NCI-H345 (cell line): ENCODE measurements at places on chromosomes 13 and 19.
A peak's percentile ranks its signal among the peaks of the same experiment; 100 is the strongest.

- no peak for DNase-seq
These were observed 7.1 kb upstream of the GPR18 start for GRCh38 chr13:99265162-99265800.

DNA sequence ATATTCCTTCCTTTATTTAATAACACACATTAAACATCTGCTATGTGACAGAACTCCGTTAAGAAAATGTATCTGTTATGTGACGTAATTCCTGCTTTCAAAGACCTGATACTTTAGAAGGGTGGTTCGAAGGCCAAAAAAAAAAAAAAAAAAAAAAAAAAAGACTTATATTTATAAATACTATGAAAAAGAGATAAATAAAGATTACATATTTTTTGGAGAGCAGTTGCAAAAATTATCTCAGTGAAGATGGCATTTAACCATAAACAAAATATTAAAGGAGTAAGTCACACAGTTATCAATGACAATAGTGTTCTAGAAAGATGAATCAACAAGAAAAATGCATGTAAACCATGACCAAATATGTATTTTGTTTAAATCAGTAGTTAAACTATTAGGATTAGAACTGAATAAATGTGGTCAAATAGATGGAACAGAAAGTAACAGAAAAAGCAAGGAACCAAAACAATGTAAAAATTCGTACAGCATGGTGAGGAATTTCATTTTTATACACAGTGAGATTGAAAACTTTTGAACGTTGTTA, 612.3 kb upstream of the SLITRK5 start:
- DNase-seq, result no peak

DNA sequence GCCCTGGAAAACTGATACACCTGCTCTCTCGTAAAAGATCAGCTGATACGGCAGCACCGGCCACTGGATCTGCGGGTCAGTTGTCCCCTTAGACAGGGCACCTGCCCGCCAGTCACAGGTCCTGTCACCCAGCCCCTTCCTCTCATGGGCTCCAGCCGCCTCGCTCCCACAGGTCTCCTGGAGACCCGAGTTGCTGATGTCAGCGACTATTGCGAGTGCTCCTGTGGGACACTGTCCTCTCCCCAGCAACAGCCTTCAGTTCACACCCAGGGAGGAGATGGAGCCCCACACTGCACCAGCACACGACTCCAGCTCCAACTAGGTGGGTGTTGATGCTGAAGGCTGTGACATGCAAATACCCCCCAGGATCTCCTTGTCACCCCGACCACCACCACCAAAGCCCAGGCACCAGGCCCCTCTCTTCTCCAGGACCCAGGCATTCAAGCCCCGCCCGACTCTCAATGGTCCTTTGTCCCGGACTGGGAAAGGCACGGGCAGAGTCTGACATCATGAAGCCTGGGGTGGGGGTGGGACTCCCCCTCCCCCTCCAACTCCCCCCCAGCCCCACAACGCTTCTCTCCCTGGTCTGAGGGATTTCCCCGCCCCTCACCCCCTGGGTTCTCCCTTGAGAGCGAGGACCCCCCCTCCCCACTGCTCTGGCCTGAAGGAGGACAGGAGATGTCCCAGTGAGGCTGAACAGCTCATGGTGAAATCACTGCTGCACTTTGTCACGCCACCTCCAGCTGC, 1.4 kb upstream of the MAG start:
- no peak for DNase-seq

GRCh38 chr19:31301306-31301980, 47.8 kb downstream of the TSHZ3 start:
- no peak for DNase-seq

DNA sequence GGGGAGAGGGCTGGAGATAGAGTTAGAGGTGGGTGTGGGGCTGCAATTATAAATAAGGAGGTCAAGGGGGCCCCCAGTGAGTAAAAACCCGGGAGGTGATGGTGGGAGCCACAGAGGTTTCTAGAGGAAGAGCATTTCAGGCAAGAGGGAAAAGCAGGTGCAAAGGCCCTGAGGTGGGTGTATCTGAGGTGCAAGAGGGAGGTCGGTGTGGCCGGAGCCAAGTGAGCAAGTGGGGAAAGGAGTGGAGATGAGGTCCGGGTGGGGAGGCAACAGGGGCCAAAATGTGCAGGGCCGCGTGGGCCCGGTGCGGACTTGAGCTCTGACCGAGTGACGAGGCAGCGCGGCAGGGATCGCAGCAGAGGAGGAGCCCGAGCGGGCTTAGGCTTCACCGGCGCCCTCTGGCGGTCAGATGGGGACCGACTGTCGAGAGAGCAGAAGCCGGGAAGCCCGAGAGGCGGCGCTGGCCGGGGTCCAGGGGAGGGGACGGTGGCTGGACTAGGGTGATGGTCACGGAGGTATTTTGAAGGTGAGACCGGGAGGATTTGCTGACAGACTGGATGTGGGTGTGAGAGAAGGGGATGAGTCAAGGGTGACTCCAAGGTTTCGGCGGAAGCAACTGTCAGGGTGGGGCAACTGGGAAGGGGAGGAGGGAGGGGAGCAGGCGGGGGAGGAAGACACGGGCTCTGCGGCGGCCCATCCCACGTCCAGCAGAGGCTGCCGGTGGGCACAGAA, 17.7 kb upstream of the SPACA4 start:
- DNase-seq, result peak; percentile 67

DNA sequence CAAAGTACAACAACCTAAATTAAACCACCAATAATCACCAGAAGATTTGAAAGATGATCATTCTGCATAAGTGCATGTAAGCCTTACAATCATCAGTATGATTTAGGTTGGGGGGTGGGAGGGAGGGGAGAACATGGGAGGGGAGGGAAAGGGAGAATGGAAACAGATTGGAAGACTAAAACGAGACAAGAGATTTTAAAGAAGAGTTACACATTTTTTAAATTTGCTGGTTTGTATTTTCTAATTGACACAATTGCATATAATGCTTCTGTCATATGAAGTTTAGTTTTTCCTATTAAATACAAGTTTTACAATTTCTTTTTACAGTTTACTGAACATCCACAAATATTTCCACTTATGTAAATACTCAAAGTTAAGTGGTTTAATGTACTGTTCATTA, 2118.9 kb downstream of the PCDH9 start:
- no peak for DNase-seq

GRCh38 chr13:46595136-46595884, 42.3 kb downstream of the LRCH1 start:
- no peak for DNase-seq

GRCh38 chr19:37593996-37594303, 642 bp downstream of the ZNF571 start:
- DNase-seq, result no peak

DNA sequence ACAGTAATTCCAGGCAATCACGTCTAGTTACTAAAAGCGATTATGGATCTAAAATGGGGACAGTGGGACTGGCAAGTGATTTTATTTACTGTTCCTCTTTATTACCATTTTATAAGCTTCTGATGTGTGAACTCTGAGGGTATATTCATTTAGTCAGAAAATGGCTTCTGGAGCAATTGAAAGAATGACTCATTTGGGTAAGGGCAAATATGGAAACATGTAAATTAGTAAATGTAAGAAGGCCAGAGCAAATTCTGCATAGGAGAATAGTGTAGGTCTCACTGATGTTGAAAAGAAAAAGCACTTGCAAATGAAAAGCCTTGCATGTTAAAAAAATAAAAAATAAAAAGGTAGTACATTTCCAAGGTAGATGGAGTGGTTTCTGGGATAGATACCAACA, 262.2 kb downstream of the KLF5 start:
- no peak for DNase-seq

GRCh38 chr19:15256708-15257331, 24.6 kb upstream of the EPHX3 start:
- no peak for DNase-seq

DNA sequence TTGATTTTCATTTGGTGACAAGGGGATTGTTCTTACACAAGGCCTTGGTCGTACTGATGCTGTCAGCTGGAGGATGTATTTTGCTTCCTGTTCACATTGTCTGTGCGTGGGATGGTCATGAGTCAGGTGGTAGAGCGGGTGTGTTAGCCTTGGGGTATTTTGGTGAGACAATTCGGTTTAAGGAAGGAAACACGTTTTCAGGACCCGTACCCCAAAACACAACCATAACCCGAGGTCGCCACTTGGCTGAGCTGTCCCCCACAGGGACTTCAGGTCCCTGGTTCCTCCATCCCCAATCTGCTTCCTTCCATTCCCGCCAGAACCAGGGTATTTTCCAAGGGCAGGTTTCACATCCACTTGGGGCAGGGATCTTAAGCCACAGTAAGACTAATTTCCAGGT, 15.0 kb downstream of the MYO9B start:
- DNase-seq, result no peak

- no peak for DNase-seq
These were observed 41.5 kb downstream of the ZNF682 start for GRCh38 chr19:19997656-19998268.

DNA sequence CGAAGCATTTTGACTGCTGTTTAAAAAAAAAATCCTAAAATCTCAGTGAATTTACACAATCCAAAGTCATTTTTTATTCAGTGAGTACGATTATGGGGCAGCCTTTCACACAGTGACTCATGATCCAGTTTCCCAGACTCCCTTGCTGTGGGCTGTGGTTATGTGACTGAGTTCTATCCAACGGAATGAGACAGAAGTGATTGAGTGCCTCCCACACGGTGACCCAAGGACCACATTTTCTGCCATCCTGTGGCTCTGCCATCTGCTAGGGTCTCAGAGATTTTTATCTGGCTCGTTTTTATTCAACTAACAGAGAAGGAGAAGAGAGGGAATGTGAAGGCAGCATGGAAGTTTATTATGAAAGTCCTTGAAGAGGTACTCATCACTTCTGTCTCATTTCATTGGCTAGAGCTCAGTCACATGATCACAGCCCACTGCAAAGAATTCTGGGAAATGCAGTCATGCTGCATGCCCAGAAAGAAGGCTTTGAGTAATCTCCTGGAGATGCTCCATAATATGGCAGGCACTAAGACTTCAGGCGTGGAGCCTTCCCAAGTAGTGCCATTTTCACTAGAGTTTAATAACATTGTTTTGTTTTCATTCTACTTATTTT, 999.4 kb downstream of the UQCRFS1 start:
- DNase-seq, result no peak

GRCh38 chr13:49749848-49750247, 42.6 kb downstream of the KPNA3 start:
- no peak for DNase-seq

- no peak for DNase-seq
These were observed 328.1 kb downstream of the MYO16 start for GRCh38 chr13:108957369-108958012.

DNA sequence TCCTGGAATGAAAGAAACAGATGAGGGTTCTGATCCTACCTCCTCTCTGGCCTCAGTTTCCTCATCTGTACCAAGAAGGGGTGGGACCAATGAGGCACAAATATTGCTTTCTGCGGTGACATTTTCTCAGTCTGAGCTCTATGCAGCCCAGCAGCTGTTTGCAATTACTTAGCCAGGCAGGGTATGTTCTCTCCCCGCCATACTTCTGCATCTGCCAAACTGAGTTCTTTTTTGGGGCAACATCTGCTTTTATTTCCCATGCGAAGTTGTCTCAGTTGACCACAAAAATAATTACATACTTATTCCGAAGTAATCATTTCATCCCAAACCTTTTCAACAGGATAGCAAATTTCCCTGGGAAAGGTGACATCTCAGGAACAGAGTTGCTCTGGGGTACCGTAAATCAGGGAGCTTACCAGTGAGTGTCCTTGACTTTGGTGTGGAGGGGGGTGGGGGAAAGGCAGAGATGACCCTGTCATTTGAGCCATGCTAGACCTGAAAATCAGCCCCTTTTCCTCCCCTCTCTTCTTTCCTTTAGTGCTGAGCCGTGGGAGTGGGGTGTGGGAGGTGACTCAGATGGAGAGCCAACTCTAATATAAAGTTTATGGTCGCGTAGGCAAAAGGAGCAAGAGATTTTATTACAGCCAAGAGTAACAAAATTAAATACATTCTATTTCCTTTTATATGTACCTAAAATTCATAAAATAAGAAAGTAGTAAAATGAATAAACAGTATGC, 165.7 kb upstream of the KL start:
- no peak for DNase-seq

- DNase-seq, result peak; percentile 38
These were observed 101.3 kb downstream of the ARHGEF7 start for GRCh38 chr13:111216166-111216960.

GRCh38 chr19:12647490-12648071, 19.0 kb downstream of the MAN2B1 start:
- DNase-seq, result no peak

DNA sequence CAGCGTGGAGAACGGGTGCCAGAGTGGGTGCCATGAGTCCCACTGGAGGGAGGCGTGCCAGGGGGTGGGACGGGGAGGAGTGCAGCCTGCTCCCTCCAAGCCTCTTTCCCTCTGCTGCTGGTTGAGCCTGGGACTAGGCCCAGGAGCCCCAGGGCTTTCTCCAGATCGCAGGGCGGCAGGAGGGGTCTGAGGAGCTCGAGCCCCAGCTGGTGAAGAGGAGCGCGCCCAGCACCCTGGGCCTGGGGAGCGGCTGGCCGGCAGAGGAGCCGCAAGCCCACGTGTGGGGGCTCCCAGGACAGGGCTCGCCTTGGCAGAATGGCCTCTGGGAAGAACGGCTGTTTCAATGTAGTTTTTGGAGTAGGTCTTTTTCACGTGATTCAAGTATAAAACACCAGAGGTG, 12.2 kb upstream of the DCUN1D2 start:
- no peak for DNase-seq

GRCh38 chr19:1045247-1045603, 5.3 kb downstream of the ABCA7 start:
- DNase-seq, result no peak

GRCh38 chr13:91292630-91293221, 54.8 kb upstream of the MIR17HG start:
- DNase-seq, result peak; percentile 50

GRCh38 chr19:39306075-39306474, 9.9 kb downstream of the IFNL1 start:
- no peak for DNase-seq

GRCh38 chr19:1154731-1155351, 19.2 kb downstream of the SBNO2 start:
- DNase-seq, result no peak

GRCh38 chr19:27733551-27734266, 1479.2 kb downstream of the UQCRFS1 start:
- no peak for DNase-seq

DNA sequence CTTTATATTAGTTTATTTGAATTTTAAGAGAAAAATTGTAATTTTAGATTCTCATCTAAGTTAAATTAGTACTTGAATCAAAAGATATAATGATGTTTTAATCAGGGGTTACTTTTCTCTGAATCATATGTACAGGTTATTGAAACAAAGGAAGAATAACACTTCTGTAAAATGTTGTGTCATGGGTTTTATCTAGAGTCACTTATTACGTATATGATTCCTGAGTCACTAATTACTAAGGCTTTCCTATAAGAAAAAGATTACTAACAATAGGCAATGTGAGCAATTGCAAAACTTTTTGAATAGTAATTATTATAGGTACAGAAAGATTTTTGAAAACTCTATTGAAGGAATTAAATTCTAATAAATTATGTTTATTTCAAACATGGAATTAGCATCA, 99.2 kb upstream of the KLF5 start:
- DNase-seq, result no peak
